ENCODE measurements at places on chromosomes 12 and 14.

DNA sequence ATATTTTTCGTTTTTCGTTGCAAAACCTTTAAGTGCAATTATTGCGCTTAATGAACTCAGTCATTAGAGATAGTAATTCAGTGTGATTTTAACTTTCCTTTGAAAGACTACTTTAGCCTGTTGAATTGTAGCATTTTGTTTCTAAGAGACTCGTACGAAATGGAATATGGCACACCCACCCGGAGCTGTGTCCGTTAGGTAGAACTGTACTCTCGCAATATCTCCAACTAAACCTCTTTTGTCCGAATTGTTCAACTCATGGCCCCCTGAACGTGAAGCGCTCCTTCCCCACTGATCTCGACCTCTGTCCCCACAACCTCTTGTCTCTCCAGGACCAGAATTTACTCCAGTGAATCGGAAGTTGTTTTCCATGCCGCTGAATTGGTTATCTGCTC is 800 bp downstream of the PCNX4 start:
- no peak for DNase-seq

- no peak for DNase-seq
These were observed 310.8 kb downstream of the BCL11B start for GRCh38 chr14:98961191-98961590.

- DNase-seq = no peak
These were observed 129.2 kb downstream of the DIP2B start for GRCh38 chr12:50633955-50634354.

DNA sequence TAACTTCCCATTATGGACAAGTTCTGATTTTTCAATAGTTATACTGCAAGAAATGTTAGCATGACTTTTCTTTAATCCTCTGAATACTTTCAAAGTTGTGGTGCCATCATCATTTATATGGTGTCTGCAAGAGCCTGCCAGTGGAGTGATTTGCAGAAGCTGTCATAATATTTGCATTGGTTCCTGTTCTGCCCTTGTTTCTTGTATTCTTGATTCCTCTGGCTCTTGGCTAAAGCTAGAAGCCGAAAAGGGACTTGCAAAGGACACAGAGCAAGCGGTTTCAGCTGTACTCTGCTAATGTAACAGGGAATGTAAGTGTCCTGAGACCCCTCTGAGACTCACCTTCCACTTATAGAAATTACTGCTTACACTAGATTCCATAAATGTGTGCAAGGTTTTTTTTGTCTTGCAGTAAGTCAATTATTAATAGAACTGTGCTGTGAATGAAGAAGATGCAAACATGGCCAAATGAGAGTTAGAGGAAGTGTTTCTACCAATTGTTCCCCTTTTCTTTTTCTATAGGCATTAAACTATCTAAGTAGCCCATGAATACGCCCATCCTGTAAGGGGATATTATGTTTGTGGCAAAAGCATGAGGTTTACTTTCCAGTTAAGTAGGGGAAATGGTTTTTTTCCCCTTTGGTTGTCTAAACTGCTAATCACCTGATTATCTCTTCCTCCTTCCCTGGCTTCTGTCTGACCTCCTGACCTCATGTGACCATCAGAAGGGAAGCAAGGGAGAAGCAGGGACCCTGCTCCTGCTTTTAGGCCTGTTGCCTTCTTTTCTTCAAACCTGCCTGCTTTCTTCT is 5.3 kb downstream of the DYRK4 start:
- no peak for DNase-seq

DNA sequence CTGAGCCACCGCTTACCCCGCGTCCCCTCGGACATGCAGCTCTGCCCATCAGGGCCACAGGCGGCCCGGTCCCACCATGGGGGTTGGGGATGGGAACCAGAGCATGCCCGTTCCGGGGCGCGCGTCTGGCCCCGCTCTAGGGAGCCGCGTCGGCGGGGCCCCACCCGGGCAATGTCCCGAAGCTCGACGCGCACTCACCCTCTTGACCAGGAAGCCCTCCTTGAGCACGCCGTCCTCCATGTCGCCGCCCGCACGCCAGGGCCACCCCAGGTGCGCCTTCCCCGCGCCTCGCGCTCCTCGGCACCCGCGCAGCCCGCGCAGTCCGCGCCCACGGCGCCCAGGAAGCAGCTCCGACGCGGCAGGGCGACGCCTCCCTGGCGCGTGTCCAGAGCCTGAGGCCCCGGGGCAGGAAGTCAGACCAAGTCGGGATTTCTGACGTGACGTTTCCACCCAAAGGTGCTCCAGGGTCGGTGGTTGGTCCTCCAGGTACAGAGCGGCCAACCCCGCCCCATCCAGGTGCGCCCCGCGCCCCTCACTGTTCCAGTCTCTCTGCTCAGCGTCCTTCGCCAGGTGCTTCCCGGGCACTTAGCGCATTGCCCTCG is at the start of gene PLEK2:
TSS of gene PLEK2 (minus strand) at position 346 of the 602 bp plus-strand sequence. CDS start at position 240, 106 bp downstream.
- DNase-seq = peak; percentile 19

- DNase-seq = no peak
These were observed 23.6 kb upstream of the USP44 start for GRCh38 chr12:95574799-95575452.

GRCh38 chr12:119283310-119283709 is 51.2 kb upstream of the CCDC60 start:
- no peak for DNase-seq

DNA sequence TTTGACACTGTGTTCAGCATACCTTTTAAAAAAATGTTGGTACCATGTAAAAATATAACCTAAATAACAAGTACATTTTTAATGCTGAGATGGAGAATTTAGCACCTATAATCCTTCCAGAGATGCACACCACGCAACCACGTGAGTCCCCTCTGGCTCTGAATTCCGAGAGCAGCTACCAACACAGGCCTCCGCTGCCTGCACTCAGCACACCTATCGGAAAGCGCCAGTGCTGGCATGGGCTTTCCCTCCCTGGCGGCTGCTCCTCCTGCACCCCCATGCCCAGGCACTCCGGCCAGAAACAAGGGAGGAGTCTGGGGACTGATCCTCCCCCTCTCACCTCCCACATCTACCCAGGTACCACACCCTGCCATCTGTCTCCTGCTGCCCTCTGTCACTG is 47.0 kb downstream of the ITPK1 start:
- no peak for DNase-seq

- no peak for DNase-seq
These were observed 27.9 kb upstream of the GOLGA3 start for GRCh38 chr12:132856581-132856980.

DNA sequence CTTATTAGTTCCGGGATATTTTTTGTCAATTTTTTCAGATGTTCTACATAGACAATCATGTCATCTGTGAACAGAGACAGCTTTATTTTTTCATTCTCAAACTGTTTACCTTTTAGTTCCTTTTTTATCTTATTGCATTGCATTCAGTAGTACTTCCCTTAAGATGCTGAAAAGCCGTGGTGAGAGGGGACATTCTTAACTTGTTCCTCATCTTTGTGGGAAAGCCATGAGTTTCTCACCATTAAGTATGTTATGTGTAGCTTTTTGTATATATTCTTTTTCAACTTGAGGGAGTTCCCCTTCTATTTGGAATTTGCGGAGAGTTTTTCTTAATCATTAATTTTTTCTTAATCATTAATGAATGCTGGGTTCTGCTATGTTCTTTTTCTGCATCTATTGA is 1727.1 kb upstream of the SEL1L start:
- no peak for DNase-seq

DNA sequence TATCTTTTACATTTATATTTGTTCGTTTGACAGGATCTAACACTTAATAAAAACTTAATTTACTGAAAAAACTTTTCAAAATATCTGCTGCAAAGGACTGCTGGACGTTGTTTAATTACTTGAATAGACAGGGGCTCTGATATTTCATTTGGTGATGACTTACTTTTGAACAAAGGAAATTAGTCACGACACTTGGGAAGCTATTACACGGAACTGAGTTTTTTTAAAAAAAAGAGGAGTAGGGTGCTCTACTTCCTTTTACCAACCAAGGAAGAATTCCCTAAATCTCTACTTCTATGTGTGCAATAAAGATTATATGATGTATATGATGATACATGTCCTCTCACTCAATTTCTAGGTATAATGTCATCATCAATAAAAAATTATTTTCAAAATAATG is 4.7 kb downstream of the FGD6 start:
- no peak for DNase-seq

- no peak for DNase-seq
These were observed at the start of gene RTN1 for GRCh38 chr14:59870277-59871165. RTN1 (minus strand) TSS chr14:59870776; CDS start chr14:59870630, 146 bp downstream.

DNA sequence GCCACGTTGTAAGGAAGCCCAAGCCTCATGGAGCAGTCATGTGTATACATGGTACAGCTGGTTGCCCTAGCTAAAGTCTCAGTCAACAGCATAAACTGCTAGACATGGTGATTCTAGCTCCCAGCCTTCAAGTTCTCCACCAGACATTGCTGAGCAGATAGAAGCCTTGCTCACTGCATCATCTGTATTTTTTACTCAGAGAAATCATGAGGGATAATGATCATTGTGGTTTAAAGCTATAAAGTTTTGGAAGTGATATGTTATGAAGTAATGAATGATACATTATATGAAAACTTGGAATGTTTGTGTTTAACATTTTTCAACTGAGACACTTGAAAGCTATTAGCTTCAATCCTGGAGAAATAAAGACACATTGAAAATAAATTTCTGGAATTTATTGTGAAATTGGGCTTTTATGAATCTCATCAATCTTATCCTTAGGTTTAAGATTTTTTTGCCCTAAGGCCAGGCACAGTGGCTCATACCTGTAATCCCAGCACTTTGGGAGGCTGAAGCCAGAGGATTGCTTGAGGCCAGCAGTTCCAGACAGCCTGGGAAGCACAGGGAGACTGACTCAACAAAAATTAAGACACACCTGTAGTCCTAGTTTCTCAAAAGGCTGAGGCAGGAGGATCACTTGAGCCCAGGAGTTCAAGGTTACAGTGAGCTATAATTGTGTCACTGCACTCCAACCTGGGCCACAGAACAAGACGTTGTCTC is 5.6 kb upstream of the NFATC4 start:
- no peak for DNase-seq

DNA sequence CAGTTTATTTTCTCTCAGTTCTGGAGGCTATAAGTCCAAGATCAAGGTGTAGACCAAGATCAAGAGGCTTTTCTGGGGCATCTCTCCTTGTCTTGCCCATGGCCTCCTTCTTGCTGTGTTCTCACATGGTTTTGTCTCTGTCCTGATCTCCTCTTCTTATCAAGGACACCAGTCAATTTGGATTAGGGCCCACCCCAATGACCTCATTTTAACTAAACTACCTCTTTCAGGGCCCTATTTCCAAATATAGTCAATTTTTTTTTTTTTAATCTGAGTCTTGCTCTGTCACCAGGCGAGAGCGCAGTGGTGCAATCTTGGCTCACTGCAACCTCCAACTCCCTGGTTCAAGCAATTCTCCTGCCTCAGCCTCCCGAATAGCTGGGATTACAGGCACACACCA is 50.8 kb downstream of the TSHR start:
- DNase-seq = no peak

GRCh38 chr12:31859232-31859977 is 99.8 kb upstream of the RESF1 start:
- no peak for DNase-seq

DNA sequence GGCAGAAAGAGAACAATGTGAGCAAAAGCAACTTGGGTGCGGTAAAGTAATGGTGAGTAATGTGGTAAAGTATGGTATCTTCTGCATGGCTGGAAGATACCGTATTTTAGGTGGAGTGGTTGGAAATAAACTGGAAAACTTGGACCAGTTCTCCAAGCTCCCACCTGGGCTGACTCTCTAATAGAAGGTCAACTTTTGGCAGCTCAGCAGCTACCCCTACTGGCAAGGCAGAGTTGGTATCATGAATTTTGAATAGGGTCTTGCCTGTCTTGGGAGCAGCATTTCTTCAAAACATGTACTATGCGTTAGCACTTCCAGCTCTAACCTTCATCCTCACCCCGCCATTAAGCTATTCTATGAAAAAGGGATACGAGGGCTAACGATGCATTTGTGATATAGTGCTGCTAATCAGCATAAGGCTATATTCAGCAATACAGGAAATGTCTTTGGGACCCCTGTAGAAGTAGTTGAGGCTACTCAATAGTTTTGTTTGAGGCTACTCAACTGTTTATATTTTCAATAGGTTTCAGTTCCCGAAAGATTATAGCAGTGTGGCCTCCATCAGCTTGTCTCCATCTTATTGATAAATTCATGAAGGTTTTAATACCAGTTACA is 276.3 kb upstream of the FAR2 start:
- DNase-seq = no peak
